ENCODE measurements at places on chromosomes 5 and 9.

DNA sequence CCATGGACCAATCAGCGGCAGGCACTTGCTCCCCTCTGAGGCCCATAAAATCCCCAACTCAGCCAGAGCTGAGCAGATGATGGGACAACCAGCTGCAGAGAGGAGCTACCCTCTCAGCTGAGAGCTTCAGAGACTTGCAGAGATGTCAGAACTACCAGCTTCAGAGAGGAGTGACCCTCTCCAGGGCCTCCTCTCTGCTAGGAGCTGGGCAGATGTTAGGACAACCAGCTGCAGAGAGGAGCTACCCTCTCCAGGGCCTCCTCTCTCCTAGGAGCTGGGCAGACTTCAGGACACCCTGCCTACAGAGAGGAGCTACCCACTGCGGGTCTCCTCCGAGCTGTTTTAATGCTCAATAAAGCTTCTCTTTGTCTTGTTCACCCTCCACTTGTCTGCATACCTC, 3.0 kb upstream of the AUH start:
- DNase-seq, result no peak

DNA sequence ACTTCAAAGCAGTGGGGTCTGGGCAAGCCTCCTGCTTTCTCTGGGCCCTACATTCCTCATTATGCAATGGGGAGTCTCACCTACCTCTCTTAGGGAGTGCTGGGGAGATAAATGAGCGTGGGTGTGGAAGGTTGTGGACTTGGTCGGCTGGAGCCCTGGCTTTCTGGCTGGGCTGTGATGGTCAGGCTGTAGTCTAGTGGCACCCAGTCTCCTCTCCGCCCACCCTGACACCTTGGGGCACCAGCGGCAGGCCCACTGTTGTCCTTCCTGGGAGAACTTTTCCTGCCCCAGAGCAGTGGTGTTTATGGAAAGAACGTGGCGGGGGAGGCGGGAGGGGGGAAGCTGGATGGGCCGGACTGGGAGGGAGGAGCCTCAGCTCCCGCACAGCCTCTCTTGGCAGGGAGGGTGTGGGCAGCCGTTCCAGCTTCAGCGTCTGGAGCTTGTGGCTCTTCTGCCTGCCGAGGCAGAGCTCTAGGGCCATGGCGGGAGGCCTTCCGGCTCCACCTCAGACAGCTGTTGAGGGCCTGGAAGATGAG, 4.1 kb downstream of the PTGS1 start:
- no peak for DNase-seq

GRCh38 chr9:87857141-87857947, 25.3 kb upstream of the SPATA31E1 start:
- no peak for DNase-seq

GRCh38 chr9:111925017-111925770, 28.6 kb downstream of the UGCG start:
- no peak for DNase-seq

- DNase-seq, result no peak
Measured at GRCh38 chr9:87501806-87502205, 4.1 kb downstream of the DAPK1 start.

- DNase-seq, result no peak
Measured at GRCh38 chr5:142529626-142530278, 156.1 kb downstream of the FGF1 start.

DNA sequence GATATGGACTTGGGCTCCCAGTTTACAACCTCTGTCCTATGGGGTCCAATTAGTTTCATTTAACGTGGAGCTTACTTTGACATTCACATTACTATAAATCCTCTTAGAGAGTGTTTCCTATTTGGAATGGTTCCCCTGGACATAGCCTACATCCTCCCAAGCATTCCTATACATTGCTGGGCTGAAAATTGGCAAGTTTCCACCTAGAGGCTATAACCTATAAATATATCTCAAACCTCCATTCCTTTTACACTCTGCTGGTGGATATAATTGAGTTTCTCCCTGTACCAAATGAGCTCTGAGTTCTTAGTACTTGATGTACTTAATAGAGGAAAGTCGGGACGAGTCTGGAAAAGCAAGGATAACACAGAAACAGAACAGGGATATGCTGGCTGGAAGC, 172.8 kb downstream of the ASTN2 start:
- no peak for DNase-seq

GRCh38 chr9:124754289-124754688, 16.8 kb downstream of the NR6A1 start:
- no peak for DNase-seq

- DNase-seq, result no peak
Measured at GRCh38 chr5:141787376-141787775, 90.8 kb downstream of the PCDH1 start.

GRCh38 chr9:81759680-81760215, 70.4 kb upstream of the TLE1 start:
- DNase-seq, result no peak

GRCh38 chr5:77773734-77774280, 2.3 kb downstream of the TBCA start:
- no peak for DNase-seq

DNA sequence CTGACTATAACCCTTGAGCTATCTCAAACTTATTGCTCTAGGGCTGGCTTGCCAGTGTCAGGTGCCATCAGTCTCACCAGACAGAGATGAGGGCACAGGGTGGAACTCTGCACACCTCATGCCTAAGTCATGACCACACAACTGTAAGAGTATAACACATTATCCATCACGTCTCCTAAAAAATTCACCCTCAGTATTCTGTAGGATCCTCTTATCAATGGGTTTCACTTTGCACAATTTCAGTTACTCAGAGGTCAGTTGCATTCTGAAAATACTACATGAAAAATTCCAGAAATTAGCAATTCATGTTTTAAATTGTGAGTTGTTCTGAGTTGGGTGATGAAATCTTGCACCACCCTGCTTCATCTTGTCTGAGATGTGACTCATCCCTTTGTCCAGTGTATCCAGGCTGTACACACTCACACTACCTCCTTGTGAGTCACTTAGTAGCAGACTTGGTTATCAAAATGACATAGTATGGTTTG, 690.9 kb upstream of the CDH18 start:
- no peak for DNase-seq

DNA sequence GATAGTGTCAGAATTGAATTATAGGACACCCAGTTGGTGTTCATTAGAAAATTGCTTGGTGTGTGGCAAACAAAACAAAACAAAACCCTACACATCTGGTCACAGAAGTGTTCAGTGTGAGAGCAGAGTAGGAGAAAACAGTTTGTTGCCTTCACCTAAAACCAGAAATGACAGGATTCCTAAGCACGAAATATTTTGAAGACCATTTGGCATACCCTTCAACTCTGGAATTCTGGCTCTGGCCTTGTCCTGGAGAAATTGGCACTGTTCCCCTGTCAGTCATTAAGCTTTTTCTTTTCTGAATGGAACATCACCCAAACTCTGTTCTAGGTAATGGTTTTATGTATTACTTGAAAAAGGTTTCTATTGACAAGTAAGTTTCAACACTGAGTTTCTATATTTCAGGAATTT, 110.2 kb upstream of the PCA3 start:
- no peak for DNase-seq

GRCh38 chr9:95874303-95874988, 1.0 kb upstream of the ERCC6L2 start:
- no peak for DNase-seq

DNA sequence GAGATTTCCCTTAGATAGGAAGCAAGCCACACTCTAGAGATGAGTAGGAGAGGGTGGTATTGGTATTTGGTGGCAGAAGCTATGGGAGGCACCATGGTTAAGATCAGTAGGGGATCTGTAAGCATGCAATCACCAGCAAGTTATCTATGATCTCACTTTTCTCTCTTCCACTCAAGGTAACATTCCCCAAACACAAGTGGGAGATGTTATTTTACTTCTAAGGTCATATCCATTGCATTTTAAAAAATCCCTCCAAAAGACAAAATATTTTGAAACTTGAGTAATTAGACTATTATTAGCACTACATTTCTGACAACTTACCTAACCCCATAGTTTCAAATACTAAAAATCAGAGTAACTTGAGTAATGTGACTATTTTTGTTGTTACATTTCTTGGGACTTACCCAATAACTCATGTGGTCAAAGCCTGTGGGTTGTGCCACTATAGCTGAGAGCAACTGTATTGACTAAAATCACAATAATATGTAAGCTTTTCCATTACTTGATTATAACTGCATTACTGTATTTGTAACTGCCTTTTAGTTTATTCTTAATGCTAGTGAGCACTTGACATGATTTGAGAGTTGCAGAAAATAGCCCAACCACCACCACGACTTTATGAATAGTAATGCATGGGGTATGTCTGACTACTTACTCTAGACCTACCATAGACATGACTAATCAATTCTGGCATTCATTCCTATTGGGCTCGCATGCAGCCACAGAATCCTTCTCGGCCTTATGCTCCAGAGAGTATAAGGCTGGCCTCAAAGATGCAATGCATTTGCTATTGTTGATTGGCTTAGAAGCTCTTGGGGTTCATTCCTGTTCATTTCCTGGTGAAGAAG, 264.7 kb downstream of the TRIM32 start:
- no peak for DNase-seq

DNA sequence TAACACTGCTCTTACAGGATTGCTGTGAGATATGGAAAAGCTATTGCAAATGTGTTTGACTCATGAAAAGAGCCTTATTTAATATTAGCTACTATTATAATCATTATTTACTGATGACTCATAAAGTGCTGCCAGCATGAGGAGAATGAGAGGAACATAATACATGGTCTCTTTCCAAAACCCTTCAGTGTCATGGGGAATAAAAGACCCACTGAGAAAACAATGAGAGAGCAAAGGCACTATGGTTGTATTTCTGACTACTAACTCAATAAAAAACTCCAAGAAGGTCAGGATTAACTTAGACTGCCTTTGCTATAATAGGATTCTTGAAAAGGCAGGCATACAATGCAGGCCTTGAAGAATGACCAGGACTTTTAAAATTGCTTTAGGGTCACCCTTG, 633.5 kb downstream of the DTWD2 start:
- no peak for DNase-seq

DNA sequence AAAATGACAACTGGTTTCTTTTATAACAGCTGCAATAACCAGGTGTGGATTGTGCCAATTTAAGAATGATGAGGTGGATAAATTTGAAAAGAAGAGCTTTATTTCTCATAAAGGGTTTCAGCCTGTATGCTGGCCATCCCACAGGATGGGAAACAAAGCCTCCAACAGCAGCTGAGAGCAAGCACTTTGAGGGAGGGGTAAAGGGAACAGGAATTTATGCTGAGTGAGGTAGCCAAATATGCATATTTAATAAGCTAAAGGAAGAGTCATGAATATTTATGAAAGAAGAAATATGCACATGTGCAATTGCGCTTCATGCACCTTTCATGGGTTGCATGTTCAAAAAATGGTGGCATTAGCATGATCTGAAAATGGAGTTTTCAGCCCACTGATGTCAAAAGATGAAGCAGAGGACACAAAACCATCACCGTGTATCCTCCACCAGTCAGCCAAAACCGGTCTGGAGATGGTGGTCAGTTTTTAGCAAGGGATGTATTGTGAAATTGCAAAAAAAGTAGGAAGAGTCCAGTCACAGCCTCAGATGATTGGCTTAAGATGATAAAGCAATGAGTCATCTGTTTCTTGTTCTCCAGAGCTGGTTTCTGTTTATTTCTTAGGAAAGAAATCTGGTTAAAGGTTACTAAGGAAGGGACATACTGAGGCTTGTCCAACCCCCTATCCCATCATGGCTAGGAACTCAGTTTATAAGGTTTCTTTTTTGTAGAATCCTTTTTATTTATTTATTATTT, 47.9 kb downstream of the DEPDC1B start:
- DNase-seq, result no peak

GRCh38 chr5:37552770-37553719, 173.9 kb downstream of the WDR70 start:
- DNase-seq, result no peak

DNA sequence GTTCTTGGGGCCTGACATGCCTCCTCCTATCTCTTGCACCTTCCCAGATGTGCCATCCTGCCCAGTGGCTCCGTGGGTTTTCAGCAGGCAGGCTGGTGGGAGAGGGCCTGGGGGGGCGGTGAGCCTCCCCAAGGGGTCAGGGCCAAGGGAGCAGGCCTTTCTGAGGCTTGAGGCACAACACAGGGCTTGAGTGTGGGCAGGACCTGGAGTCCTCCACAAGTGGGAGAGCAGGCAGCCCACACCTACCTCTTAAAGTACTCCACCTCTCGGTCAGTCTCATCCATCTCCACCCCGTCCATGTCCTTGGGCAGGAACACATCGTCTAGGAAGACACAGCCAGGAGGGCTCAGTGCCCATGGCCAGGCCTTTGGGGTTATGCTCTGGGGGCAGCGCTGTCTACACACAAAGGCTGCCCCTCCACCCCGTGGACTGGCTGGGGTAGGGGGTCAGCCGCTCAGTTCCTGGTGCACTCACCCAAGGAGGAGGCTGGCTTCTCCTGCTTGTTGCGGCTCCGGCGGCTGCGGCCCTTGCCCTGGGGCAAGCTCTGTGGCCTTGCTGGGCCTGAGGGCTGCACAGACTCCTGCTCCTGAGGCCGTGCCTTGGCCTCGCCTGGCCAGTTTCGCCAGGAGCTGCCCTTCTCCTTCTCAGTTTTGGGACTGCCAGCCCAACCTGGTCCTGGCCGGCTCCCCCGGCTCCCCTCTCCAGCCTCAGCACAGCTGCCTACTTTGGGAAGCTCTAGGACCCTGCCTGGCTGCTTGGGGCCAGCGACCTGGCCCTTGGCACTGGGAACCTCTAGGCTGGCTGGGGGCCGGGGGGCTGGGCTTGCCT, 7.2 kb upstream of the DDX41 start:
- no peak for DNase-seq

- no peak for DNase-seq
Measured at GRCh38 chr9:87381746-87382145, 115.9 kb upstream of the DAPK1 start.

GRCh38 chr9:89591274-89592212, 13.3 kb upstream of the GADD45G start:
- DNase-seq, result no peak

DNA sequence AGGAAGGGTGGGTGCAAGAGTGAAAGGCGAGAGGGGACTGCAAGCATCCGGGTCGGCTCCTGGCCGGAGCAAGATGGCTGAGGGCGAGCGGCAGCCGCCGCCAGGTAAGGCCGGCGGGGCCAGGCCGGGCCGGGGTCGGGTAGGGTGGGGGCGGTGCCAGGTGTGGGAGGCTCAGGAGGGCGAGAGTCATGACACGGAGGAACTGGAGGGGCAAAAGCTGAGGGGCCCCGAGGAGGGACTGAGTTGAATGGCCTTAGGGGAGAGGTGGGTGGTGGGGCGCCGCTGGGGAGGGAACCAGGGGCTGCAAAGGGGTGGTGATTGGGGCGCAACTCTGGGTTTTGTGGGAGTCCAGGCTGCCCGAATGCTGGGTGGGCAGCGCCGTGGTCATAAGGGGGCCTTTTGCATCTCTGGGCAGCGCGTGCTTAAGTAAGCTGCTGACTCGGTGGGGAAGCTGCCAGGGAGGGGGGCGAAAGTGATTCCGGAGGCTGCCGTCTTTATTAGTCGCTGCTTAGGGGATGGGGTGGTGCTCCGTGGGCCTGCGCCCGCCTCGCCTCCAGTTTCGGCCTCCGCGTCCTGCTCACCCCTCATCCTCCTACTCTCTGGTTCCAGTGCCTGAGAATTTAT, 425 bp downstream of the PTPA start:
- no peak for DNase-seq

GRCh38 chr9:129102791-129103594, 7.6 kb downstream of the CRAT start:
- no peak for DNase-seq

- DNase-seq, result no peak
Measured at GRCh38 chr9:83964973-83965349, 15.1 kb downstream of the HNRNPK start.

Data from stimulated activated CD8-positive, alpha-beta memory T cell treated with anti-CD3 and anti-CD28 coated beads, Interleukin-7, amount 100 ng/mL, for 24 hours (primary cell).